Fibroblast of skin of right biceps (primary cell): ENCODE measurements at places on chromosomes 7 and 10.

DNA sequence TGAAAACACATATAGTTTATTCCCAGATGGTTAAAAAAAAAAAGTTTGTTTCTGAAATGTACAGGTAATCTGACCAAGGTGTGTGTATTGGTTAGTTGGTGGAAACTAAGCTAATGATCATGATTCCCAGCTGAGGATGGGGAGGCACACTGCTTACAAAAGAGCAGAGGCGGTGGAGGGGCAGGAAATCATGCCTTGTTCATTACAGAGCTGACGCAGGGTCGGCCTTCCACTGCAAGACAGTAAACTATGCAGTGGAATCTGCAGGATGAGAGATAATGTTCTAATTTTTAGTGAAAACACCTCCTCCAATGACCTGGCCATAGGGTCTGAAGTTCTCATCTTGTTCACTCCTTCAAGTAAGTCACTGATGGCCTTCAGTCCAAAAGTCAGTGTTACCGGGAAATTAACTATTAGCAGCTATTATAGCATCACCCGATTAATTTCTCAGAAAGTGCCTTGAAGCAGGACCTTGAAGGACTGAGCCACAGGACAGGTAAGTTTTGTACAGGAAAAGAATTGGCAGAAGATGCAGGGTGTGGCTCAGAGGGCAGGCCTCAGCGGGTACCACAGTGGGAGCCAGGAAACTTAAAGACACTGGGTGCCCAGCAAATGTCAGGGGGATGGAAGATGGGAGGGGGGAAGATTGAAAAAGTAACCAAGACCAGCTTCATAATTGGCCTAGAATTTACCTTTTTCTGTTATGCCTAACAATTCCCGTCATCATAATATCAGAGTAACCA is 36.0 kb downstream of the MYOF start:
- no peak for DNase-seq

GRCh38 chr7:111138586-111138985 is 47.7 kb downstream of the LRRN3 start:
- no peak for DNase-seq

DNA sequence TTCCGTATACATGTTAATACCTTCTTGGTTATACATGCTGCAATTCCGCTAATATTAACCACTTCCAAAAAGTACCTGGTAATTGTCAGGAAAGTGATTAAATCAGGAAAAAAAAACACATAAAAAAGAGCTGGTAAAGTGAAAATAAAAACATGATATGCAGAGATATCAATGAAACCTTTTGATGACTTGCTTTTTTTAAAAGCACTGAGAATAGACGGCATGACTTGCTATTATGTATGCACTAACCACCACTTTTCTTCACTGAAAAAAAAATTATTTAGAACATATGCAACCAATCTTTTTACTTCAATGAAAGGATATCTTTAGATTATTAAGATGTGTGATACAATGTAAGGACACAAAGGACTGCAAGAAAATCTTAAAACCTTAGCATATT is 163.0 kb downstream of the KMT2E start:
- DNase-seq, result no peak

DNA sequence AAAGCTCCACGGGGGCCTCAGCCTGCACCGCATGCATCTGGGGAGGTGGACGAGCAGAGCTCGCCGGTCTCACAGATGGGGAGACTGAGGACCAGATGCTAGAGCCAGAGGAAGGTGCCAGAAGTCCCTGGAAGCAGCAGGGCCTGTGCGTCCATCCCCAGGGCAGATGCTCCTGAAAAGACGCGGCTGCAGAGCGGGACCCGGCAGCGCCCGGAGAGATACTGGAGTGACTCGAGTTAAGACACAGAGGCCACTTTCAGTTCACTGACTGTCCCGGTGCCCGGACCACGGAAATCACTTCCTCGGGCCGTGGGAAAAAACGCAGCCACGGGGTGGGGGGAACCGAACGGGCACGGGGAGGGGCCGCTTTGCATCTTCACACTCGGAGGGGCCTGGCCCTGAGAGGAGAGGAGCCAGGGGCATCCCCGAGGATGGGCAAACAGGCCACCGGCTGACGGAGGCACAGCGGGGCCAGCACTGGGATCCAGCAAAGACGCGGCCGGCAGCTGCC is 85.4 kb downstream of the FOXL3 start:
- DNase-seq, result no peak

GRCh38 chr7:31192986-31193385 is 140.9 kb downstream of the ADCYAP1R1 start:
- peak; percentile 56 for DNase-seq

- no peak for DNase-seq
Observed at GRCh38 chr10:113322843-113323242, 230.0 kb upstream of the HABP2 start.

DNA sequence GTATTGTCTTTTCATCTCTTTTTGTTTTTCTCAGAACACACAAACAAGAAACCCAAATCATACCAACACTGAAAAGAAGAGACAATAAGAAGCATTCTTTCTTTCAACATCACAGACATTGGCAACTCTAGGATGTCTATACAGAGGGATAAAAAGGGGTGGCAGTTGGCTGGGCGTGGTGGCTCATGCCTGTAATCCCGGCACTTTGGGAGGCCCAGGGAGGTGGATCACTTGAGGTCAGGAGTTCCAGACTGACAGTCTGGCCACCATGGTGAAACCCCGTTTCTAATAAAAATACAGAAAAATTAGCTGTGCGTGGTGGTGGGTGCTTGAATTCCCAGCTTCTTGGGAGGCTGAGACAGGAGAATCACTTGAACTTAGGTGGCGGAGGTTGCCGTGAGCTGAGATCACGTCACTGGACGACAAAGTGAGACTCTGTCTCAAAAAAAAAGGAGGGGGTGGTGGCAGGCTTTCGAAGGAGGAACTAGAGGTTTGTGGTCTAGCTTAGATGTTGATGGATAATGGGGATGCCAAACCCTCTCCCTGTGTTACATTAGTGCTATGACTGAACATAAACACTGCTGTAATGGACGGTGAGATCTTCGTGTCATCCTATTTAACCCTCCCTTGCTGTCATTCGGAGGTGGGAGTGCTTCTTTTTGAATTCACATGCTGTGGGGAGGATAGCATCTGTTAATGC is 9.4 kb downstream of the CNNM2 start:
- no peak for DNase-seq

DNA sequence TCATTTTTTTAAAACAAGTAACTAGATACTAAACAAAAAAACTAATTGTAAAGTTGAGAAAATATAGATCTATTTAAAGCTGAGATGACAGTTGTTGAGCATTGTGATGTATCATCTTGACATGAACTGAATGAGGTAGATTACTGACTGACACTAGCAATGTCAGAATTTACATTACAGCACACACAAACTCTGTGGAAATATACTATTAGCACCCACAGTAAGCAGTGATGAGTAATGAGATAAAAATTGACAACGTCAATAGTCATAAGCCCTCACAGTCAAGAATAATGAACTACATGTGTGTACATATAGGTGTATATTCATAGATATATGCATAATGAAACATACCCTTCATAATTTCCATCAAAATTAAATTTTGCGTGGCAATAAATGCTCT is 368.4 kb downstream of the TFEC start:
- DNase-seq, result peak; percentile 77

DNA sequence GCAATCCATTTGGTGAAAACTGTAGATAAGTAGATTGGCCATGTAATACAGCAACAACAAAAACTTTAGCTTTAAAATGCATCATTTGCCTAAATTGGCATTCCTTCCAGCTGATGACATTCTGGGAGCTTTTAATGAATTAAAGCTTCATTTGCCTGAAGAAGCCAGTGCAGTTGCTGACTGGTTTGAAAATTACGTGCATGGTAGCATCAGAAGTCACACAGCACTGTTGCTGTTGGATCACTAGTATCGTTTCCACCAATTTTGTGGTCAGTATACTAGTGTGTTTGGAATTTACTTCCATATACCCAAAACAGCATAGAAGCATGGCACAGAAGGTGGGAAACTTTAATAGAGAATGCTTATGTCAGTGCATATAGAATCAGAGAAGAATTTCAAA is 194.9 kb downstream of the ETV1 start:
- peak; percentile 42 for DNase-seq

- no peak for DNase-seq
Observed at GRCh38 chr10:34428501-34428900, 386.6 kb downstream of the PARD3 start.

DNA sequence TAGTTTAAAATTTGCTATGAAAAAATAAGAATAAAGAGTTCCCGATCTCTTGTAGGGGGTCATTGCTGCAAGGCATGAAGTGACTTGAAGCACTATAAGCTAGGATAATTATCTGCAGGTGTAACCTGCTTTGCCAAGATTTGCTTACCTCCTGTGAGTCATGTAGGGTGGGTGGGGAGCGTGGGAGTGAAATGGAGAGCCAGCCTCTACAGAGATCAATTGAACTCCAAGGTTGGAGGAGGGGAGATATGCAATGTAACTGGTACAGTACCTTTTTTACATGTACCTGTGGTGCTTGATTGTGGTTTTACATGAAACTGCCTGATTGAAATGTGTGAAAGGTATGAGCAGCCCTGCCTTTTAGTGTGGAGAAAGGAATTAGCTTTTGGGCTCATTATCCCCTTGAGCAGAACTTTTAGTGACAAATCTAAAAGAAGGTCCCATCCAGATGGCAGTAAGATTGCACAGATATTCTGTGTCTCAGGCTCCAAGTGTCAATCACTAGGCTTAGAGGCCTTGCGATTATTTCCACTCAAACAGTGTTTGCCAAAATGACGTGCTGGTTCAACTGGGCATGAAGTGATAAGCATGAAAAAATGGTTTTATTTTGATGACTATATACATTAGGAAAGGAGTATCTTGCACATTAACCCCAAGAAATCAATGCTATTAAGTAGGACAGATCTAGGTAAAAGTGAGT is 138.6 kb upstream of the GRB10 start:
- DNase-seq, result no peak

DNA sequence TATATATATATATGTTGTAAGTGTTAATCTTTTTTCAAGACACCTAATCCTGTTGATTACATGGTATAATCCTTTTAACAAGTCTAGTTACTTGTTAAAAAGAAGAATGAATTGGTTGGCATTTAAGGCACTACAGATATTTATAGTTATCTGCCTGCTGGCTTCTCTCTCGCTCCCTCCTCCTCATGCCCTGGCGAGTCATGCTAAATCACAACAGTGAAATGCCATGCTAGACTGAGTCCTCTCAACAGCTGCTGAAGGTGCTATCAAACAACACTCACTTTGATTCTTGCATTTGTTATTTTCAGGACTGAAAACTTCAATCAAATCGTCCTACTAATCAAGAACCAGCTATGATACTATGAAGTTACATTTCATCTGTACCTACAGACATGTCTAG is 15.4 kb downstream of the NRAP start:
- DNase-seq, result no peak

DNA sequence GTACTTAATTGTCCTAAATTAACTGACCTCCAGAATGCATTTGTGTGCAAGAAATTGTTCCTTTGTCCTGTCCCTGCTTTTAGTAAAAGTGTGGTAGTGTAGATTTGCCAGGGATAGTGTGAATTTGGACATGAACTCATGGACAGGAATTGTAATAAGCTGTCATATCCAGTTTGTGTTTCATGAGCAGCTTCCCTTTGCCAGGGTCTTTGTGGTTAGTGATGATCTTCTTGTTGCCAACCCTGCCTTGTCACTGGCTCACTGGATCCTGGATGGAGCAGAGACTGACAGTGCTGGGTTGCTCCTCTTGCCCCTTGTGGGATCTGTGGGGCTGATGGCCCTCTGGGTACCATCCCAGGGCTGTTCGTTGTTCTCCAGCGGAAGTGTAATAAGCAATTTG is 110.1 kb downstream of the CCNY start:
- no peak for DNase-seq

GRCh38 chr10:113073549-113074189 is 123.6 kb downstream of the TCF7L2 start:
- DNase-seq, result peak; percentile 89

DNA sequence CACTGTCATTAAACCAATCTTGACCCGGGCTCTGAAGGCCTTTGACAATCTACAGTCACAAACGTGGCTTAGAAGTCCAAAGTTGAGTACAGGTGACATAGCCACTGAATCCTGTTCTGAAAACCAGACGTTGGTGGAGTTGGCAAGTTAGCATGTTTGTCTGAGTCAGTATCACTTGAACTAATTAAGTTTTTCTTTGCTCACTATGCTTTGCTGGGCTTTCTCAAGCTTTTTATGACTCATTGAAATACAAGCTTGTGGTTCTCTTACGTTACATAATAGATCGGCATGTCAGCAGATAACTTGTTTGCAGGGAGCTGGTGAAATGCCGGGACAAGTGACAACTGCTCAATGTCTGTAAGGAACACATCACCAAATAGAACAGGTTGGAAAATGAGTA is 53.8 kb downstream of the ARL5B start:
- peak; percentile 86 for DNase-seq

DNA sequence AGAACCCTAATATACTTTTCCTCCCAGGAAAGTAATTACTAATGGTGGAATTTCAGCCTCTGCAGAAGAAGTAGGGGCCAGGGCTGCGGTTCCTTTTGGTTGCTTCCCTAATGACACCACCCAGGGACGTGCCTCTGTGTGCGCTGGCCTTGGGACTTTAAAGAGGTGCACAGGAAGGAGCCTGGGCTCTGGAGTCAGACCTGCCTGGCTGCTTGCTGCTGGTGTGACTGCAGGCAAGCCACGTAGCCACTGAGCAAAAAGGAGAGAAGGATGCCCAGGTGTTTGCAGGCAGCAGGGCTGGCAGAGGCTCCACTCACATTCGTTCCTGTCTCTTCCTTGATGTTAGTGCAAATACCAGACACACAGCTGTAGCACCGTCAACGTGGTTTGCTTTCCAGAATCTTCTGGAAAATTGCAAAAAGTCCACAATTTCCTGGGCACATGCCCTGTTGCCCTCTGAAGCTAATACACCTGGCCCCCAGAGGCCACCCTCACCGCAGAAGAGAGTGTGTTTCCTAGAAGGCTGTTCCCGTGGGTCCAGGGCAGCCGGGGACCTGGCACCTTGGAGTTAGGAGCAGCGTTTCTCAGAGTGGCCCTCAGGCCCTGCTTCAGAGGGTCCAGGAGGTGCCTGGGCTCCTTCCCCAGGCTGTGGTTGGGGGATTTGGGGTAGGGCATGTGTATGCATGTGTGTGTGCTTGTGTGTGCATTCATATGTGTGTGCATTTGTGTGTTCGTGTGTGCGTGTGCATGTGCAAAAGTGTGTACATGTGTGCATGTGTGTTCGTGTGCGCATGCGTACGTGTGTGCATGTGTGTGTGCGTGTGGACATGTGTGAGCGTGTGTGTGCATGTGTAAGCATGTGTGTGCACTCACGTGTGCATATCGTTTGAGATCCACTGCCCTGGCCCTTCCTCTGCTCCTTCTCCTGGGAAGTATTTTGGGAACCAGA is 12.8 kb upstream of the PRKAG2 start:
- DNase-seq, result no peak

GRCh38 chr7:102416406-102416805 is 17.0 kb upstream of the ORAI2 start:
- no peak for DNase-seq

- peak; percentile 62 for DNase-seq
Observed at GRCh38 chr10:15120523-15120922, 23.4 kb downstream of the RPP38 start.

- peak; percentile 61 for DNase-seq
Observed at GRCh38 chr10:112314822-112315474, 31.7 kb downstream of the TECTB start.
